ENCODE measurements at places on chromosomes 1 and 21.

GRCh38 chr21:28111151-28111619, 881.5 kb downstream of the LTN1 start:
- peak; percentile 92 for DNase-seq

GRCh38 chr1:69985376-69985775, 220.0 kb downstream of the LRRC40 start:
- peak; percentile 22 for DNase-seq

DNA sequence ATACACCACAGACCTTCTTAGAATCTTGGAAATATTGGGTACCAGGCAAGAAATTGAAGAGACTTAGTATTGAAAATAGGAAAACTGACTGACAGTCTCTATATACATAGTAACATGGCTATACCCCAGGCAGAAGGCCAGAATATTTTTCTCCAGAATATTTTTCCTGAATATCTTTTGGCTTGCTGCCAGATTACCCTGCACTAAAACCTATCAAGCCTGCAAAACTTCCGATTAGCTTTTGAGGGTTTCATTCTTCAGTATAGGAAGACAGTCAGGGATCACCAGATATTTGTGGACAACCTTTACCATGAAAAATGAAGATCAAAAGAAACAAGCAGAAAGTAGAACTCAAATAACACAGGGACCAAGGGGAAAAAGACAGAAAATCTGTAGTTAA, 187.9 kb downstream of the LRRC7 start:
- no peak for DNase-seq

GRCh38 chr1:184366997-184367396, 19.8 kb upstream of the C1orf21 start:
- no peak for DNase-seq

Measured in EH (cell line).